H1 (cell line): ENCODE measurements at places on chromosomes 2 and 18.

DNA sequence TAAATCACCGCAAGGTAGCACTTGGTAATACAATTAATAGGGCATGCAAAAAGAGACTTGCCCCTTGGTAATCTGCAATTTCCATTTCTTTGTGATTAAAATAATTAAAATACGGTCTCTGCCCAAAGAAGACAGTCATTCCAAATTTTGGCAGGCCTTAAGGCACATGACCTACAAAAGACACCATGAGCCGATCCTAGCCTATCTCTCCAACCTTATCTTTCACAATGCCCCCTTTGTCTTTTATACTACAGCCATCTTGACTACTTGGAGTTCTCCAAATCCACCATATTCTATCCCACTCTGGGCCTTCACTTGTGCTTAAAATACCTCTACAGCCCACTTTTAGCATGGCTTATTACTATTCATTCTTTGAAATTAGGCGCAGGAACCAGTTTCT is 23.3 kb downstream of the CFAP210 start:
- DNase-seq: no peak

- no peak for DNase-seq
These were observed 72.7 kb downstream of the ANKRD12 start for GRCh38 chr18:9209279-9209678.

DNA sequence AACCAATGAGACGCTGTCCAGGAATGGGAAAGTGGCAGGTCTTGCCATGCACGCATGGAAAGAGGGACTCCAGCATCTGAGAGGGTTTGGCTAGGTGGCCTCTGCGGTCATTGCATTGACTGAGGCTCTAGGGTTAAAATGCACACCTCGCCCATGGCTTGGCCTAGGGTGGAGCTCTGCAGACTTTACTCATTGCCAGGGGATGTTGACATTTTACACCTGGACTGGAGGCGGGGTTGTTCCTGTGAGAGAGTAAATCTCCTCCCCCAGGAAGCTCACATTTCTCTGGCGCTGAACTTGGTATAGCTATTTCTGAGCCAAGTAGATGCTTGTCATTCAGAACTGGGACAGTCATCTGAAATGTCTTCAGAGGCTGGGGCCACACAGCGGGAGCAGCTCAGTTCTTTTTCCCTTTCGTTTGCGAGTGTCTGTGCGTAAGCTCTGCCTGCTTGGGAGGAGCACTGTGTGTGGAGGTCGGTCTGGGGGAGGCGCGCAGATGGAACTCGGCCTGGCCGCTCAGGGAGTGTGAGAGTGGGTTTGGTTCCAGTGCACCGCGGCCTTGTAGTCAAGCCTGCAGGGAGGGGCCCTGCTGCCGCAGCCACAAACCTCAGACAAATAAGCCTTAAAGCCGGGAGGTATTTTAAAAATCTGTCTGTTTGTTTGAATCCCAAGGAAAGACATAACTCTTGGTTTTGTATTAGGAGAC is 76.5 kb downstream of the LPIN1 start:
- DNase-seq: no peak

- DNase-seq: no peak
These were observed 109.8 kb upstream of the LMAN1 start for GRCh38 chr18:59468821-59469220.

- DNase-seq: no peak
These were observed 103.1 kb downstream of the RTN4 start for GRCh38 chr2:54947136-54947535.

DNA sequence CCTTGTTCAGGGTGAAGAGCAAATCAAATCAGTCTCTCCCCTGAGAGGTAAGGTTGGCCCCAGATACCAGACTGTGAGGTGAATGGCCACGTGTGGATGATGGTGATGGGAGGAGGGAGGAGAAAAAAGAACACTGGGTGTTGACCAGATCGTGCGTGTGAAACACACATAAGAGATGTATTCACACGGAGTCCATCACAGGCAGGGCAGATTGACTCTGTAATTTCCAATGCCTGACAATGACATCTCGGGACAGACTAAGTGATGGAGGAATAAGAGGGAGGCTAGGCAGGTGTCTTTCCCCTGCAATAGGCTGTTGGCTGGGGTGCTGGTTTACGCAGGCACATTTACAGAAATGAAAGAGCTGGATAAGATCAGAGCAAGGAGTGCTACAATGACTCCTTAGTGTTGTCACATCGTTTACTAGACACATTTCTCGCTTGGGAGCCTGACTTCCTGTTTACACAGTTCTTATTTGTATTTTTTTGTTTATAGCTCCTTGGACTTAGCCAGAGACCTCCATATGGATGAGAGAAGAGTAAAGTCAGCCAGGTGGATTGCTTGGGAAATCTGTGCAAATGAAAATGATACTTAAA is 43.1 kb downstream of the CPO start:
- no peak for DNase-seq

DNA sequence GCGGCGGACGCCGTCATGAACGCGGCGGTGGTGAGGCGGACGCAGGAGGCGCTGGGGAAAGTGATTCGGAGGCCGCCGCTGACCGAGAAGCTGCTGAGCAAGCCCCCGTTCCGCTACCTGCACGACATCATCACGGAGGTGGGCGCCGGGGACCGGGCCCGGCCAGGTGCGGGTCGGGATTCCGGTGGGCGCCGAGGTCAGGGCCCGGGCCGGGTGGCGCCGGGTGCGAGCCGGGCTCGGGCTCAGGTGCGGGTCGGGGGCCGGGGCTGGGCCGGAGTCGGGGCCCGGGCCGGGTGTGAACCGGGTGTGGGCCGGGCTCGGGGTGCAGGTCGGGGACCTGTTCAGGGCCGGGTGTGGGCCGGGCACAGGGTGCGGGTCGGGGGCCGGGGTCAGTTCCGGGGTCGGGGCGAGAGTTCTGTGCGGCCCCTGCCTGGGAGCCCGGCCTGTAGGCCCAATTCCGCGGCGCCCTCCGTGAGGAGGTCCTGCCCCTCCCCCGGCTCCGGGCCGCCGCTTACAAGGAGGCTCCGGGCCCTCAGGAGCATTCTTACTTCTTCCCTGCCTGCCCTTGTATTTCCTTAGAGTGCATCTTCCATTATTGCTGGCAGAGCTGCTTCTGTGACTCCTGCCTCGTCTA is 447 bp downstream of the TRAF3IP1 start:
- DNase-seq: no peak

- no peak for DNase-seq
These were observed 133.9 kb upstream of the CCDC195 start for GRCh38 chr2:224850081-224850480.
